ENCODE measurements at places on chromosomes 6 and 20.

DNA sequence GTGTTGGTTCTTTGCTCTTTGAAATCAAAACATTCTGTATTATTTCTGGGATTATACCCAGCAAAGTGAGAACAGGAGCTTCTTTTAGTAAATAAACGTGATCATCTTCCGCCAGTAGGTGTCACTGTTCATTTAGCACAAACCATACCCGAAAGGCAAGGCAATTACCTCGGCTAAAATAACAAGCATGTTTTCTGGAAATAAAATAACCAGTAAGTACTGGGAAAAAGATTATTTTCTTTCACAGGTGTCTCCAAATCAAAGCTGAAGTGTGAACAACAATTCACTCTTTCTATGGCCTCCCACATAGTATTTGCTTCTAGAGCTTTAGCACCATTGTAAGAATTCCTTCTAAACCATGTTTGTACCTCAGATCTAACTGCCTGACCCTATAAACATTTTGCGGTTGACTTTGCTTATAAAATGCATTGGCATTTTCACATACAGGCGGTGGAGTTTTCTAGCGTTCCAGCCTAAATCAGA lies 144.6 kb upstream of the AGPAT4 start:
- DNase-seq: peak; percentile 84

DNA sequence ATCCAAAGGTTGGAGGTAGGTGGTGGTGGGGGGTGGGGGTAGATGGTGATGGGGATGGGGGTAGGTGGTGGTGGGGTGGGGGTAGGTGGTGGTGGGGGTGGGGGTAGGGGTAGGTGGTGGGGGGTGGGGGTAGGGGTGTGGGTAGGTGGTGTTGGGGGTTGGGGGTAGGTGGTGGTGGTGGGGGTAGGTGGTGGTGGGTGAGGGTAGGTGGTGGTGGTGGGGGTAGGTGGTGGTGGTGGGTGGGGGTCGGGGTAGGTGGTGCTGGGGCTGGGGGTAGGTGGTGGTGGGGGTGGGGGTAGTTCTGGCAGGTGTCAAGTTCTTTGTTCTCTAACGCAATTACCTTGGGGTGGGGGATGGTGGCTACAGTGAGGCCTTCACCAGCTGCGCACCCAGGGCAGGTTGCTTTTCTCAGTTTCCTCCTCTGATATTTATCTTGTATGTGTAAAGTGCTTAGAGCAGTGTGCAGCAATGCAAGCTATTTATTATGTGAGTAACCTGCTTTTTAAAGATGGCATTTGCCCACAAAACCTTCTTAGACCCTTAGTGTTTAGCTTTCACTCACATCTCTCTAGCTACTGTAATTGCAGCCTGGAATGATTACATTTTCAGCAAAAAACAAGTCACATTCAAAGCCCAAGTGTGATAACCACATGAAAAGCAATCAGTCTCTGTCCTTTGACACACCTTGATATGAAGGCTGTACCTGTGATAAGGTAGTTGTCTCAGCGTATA lies 8.2 kb upstream of the CCDC167 start:
- no peak for DNase-seq

DNA sequence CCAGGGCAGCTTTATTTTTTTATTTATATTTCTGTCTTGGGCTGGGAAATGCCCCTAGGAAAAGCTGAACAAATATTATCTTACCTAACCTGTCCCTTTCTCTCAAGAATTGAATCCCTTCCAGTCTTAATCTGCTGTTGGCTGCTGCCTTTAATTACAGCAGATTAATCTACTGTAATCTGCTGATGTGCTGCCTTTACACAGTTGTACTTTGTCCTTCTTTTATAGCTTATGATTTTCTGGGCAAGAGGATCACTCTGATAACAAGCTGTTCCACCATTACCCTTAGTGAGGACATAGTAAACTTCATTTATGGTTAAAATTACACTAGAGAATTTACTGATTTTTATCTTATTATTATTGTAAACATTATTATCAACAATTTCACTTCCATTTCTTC lies 234.5 kb upstream of the MAN1A1 start:
- no peak for DNase-seq

GRCh38 chr20:33176101-33176500 lies 8.1 kb downstream of the BPIFA2 start:
- DNase-seq: no peak

GRCh38 chr20:50953821-50954220 lies 4.5 kb downstream of the DPM1 start:
- DNase-seq: no peak

DNA sequence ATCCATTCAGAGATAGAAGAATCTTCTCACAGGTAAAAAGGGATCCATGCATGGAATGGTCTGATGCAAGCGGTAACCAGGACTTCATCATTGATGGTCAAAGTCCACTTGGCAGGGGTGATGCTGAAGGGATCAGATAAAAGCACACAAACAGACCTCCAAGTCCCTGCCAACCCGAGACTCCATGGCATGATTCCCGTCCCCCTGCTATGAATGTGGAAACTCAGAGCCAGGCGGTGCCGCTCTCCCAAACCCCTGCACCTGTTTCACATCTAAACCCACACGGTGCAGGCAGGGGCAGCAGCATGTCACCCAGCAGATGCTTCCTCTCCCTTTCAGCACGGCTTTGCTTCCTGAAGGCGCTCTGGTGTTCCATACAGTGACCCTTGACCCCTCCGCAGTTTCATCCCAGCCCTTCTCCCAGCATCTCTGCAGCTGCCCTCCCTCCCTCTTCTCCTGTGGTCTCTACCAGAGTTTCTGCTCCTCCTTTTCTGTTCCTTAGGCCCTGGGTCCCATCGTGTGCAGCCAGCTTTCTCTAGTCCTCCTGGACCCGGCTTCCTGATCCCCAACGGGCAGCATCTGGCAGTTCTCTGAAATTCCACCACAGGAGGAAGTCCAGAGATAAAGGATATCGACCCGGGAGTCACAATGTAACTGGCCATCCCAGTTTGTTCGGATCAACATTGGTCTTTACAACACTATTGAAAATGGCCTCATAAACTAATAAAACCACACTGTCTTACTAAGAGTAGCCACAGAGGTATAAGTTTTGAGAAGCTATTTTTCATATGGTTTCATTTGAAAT lies 235.0 kb downstream of the TTLL2 start:
- peak; percentile 87 for DNase-seq

- DNase-seq: no peak
Observed at GRCh38 chr20:50269091-50270033, 78.7 kb downstream of the CEBPB start.

GRCh38 chr6:1665214-1665613 lies 55.5 kb downstream of the FOXC1 start:
- DNase-seq: no peak

DNA sequence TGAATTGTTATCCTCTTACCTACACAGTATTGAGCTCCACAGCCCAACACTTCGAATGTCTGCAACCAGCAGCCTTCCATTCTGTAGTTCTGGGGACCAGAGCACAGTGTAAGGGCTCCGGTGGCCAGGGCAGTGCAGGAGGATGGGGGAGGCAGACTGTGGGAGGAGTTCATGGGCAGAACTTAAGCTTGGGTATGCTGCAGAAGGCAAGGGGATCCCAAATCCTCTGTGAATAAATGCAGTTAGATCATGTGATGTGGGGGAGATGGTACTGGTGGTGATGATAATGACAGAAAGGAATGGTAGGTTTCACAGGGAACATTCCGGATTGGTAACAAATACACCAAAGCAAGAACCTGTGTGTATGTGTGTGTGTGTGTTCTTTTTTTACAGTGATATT lies 26.5 kb upstream of the CNKSR3 start:
- no peak for DNase-seq

GRCh38 chr6:147779624-147780023 lies 271.1 kb downstream of the SAMD5 start:
- no peak for DNase-seq

- DNase-seq: no peak
Observed at GRCh38 chr6:18471232-18471964, 84.2 kb downstream of the RNF144B start.

GRCh38 chr6:4888841-4889240 lies 112.6 kb downstream of the CDYL start:
- no peak for DNase-seq

- no peak for DNase-seq
Observed at GRCh38 chr6:159193923-159194322, 24.7 kb downstream of the FNDC1 start.

Data from lung microvascular endothelial cell (primary cell).